ENCODE measurements at places on chromosomes 6 and 20.

DNA sequence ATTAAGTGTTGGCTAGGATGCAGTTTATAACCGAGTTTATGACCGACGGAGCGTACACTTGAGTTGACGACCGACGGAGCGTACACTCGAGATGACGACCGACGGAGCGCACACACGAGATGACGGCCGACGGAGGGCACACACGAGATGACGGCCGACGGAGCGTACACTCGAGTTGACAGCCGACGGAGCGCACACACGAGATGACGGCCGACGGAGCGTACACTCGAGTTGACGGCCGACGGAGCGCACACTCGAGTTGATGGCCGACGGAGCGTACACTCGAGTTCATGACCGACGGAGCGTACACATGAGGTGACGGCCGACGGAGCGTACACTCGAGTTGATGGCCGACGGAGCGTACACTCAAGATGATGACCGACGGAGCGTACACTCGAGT lies 119.8 kb downstream of the HUS1B start:
- no peak for DNase-seq

- DNase-seq: no peak
These were observed 134.9 kb downstream of the ISM1 start for GRCh38 chr20:13355941-13356486.

DNA sequence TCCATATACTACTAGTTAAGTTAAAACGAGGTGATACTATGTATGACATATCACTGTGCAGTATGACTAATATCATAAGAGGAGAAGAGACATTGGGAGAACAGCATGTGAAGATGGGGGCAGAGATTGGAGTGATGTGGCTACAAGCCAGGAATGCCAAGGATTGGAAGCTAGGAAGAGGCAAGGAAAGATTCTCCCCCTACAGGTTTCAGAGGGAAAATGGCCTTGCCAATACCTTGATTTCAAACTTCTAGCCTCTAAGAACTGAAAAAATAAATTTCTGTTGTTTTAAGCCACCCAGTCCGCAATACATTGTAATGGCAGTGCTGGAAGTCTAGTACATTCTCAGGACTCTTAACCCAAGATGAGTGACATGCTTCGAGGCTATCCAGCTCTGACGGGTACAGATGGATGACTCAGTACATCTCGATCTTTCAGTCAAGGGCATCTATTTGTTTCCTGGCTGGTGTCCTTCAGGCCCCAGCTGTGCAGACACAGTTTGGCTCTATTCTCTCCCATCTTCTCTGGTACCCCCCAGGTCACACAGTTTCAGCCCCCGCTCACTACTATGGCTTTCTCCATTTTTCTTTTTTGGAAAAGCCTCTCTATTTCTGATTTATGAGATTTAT lies 55.5 kb upstream of the THEMIS start:
- DNase-seq: no peak

GRCh38 chr6:159844737-159845645 lies 44.9 kb downstream of the PNLDC1 start:
- no peak for DNase-seq

- no peak for DNase-seq
These were observed 5.6 kb upstream of the IFNGR1 start for GRCh38 chr6:137224799-137225198.

DNA sequence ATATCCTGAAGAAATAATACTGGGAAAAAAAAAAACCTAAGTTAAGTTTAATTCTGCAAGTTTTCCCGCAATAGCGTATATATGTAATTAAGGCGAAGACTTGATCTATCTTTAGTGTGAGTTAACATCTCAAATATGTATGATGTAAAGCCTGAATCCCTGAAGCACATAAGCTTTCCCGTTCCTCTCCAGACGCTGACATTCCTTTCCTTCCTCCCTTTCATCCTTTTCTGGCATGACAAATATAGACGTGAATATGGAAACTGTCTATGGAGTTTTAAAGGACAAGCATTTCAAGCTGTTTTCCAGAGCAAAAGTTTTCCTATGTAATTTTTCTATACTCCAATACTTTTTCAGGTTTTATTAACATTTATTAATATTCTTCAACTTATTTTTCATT lies 637.0 kb downstream of the COL12A1 start:
- no peak for DNase-seq

- peak; percentile 46 for DNase-seq
These were observed 70.0 kb downstream of the PTPN1 start for GRCh38 chr20:50580016-50580747.

GRCh38 chr6:4377603-4378002 lies 242.2 kb upstream of the ECI2 start:
- DNase-seq: no peak

- DNase-seq: peak; percentile 16
These were observed 75.4 kb upstream of the LAMA2 start for GRCh38 chr6:128807577-128807976.

GRCh38 chr6:122839906-122840305 lies 50.8 kb downstream of the SMPDL3A start:
- DNase-seq: no peak

DNA sequence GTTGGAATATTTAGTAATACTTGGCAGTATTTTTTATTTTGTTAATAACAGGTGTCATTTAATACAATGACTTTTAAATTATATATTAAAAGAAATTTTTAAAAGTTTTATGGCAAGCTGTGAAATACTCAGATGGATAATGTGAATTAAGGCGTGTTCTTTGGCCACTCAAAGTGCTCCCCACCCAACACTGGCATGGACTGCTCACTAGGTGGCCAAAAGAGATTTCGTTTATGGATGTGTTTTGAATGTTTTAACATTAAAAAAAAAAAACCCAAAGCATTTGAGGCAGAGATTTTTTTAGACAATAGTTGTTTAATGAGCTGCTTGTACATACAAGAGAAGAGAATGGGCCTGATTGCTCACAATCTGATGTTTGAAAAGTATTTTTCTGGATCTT lies 86.5 kb downstream of the QKI start:
- no peak for DNase-seq

GRCh38 chr6:49772285-49772684 lies 14.8 kb downstream of the PGK2 start:
- no peak for DNase-seq

- DNase-seq: no peak
These were observed 207.2 kb upstream of the ZNF184 start for GRCh38 chr6:27679964-27680694.

- DNase-seq: no peak
These were observed 63.3 kb downstream of the DAAM2 start for GRCh38 chr6:39855356-39855995.

DNA sequence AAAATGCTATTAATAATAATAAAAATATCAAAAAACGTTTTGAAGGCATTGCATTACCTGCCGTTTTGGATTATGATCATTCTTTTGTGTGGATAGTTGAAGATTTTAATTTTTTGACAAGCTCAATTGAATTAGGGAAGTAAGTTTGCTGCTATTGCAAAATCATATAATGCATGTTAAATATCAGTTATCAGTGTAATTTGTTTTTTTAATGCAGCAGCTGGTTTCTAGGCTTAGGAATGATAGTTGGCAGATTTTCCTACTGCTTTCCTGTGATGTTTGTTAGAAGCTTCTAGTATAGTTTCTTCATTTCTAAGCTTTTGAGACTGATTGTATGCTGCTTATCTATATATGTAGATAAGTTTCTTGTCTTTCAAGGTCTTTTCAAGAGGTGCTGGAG lies 99.0 kb downstream of the JARID2 start:
- DNase-seq: no peak

- DNase-seq: peak; percentile 95
These were observed 222.4 kb upstream of the JARID2 start for GRCh38 chr6:15023448-15023847.

DNA sequence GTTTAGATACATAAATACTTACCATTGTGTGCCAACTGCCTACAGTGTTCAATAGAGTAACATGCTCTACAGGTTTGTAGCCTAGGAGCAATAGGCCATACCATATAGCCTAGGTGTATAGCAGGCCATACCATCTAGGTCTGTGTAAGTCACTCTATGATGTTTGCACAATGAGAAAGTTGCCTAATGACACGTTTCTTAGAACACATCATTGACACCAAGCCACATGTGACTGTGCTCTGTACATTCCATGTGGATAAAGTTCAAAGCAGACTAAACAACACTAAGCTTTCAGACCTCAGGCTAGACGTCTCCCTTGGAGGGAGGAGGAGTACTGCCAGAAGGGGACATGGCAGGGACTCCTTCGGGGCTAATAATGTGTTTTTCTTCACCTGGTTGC lies 93.6 kb downstream of the KIF16B start:
- DNase-seq: no peak

DNA sequence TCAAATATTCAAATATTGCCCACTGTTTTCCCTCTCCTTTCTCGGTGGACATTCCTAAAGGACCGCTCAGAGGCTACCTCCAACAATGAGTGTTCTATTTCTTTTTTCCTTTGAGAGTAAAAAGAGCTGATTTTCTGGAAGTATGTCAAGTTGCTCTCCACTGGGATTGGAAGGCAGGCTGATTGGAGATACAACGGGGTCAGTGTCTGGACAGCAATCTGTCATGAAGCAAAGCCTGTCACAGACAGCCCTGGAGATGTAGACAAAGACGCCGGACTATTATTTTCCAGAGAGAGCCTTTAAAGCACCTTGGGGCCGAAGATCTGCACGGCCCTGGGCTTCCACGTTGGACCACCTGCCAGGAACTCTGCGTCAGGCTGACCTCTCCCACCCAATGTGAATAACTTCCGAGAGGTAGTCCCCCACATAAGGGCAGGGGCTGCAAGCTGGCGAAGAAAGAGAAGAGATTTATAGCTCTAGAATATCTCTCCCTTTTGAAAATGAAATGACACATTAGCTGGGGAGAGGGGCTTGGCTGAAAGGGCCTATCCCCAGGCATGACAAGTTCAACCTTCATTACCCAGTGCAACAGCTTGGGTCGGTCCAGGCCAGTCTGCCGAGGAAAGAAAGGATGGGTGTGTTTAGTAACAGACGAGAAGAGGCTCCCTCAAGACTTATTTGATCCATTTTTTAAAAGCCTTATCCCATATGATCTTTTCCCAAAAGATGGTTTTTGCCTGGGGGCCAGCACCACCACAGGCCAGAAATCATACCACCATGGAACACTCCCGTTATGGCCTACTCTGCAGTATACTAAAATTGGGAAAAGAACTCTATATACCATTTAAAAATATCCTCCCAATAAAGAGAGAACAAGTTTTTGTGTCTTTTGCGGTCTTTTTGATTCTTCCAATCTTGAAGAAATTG lies 131.1 kb downstream of the OLIG3 start:
- DNase-seq: no peak

- DNase-seq: no peak
These were observed at the start of gene TLDC2 for GRCh38 chr20:36875702-36876472. TLDC2 (plus strand) TSS chr20:36876138; CDS start chr20:36876175, 37 bp downstream.

DNA sequence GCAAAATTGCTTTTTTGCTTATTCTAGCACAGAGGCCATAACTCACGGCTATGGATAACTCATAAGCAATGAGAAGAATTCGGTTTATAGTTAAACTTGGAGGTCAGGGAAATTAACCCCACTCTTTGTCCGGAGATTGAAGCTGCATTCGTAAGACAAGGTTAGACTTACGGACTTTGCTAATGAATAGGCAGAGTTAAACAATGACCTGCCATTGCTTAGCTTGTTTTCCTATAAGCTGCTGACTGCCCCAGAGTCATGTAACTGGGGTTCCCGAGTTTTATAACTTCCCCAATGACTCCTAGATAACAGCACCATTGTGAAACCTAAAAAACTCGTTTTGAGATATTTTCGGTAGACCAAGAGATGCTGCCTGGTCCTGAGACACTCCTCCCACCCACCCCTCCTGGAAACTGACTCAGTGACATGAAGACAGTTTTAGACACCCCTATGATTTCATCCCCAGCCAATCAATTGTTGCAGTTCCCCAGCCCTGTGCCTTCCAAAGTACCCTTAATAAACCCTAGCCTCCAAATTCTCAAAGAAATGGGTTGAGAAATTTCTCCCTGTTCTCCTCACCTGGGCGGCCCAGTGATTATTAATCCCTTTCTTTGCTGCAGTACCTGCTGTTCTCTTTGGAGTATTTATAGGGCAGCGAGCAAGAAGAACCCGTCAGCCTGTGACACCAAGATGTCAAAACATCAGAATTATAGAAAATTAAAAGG lies 33.1 kb upstream of the MCUR1 start:
- DNase-seq: no peak

- no peak for DNase-seq
These were observed 191.7 kb upstream of the BTBD3 start for GRCh38 chr20:11726026-11726425.

DNA sequence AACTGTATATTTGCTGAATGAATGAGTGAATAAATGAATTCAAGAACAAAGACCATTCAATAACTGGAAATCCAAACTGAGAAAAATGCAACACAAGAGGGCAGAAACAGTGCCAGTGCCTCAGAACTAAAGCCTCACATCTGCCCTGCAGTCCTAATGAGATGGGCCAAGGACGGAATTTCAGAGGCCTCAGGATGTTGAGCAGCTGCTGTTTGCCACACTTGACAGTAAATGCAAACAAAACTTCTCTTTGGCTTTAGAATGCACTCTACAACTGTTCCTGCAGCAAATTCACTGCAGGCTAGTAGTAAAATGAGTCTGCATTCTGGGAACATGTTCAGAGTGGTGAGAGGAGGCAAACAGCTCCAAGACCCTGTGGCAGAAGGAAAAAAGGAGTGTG lies 177.6 kb upstream of the LRFN2 start:
- DNase-seq: no peak

DNA sequence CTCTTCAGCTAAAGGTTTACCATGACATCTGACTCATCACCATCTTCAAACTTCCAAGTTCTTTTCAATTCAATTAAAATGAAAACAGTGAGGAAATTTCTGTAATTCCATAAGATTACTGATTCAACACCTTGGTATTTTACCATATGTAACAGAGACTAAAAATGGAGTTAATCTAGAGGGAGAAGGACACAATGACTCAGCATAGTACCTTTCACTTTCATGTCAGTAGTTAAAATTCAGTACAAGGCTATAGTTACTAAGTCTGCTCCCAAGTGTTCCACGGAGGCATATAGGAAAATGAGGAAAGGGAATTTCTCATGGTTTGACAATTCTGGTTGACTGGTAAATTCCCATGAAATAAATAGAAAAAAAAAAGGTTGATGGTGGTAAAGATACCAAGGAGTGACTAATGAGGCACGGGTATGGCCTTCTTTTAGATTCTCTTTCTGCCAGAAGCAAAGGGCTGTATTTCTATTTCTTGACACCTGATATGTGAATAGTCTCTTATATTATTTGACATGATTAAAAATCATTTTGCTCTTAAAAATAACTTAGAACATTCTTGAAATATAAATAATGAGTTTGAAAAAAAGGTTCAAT lies 526.7 kb upstream of the ADGRB3 start:
- no peak for DNase-seq

All from activated CD4-positive, alpha-beta T cell treated with anti-CD3 and anti-CD28 coated beads, Interleukin-2, amount 50 U/mL, for 16 hours (primary cell).